ENCODE measurements at places on chromosomes 6 and 20. TPM values are rescaled to one million over a fixed set of nuclear protein-coding genes. Genes with fewer than 3 reads are reported as not detected.

The BTN1A1 gene
- 0.31 TPM for polyA plus RNA-seq

The FNDC11 gene
- 0.98 TPM for polyA plus RNA-seq

The ADGRF1 gene
- polyA plus RNA-seq, result 56.2 TPM

The JAG1 gene
- 156 TPM for polyA plus RNA-seq

The AKAP12 gene
- polyA plus RNA-seq, result 166 TPM

The PREX1 gene
- 13.9 TPM for polyA plus RNA-seq

The SLC22A7 gene
- 0.75 TPM for polyA plus RNA-seq

The GPX5 gene
- polyA plus RNA-seq, result not detected

The MEI4 gene
- 2.0 TPM for polyA plus RNA-seq

The LINC00237 gene
- not detected for polyA plus RNA-seq

The NMBR gene
- polyA plus RNA-seq, result 0.26 TPM

The MTO1 gene
- 28.9 TPM for polyA plus RNA-seq

The SNRPB gene
- polyA plus RNA-seq, result 145 TPM

The SIRPG gene
- polyA plus RNA-seq, result not detected

The MATN4 gene
- 0.33 TPM for polyA plus RNA-seq

The C20orf144 gene
- polyA plus RNA-seq, result 0.19 TPM

Data from right renal cortex interstitium (tissue), 3 donors.